ENCODE measurements at places on chromosomes 7 and 10. TPM values are rescaled to one million over a fixed set of nuclear protein-coding genes. Genes with fewer than 3 reads are reported as not detected.

- peak; percentile 86 for DNase-seq
Observed at GRCh38 chr7:100132697-100133151, 6.0 kb downstream of the MBLAC1 start.

- no peak for DNase-seq
Observed at GRCh38 chr10:69956741-69957230, 95.9 kb upstream of the MACROH2A2 start.

DNA sequence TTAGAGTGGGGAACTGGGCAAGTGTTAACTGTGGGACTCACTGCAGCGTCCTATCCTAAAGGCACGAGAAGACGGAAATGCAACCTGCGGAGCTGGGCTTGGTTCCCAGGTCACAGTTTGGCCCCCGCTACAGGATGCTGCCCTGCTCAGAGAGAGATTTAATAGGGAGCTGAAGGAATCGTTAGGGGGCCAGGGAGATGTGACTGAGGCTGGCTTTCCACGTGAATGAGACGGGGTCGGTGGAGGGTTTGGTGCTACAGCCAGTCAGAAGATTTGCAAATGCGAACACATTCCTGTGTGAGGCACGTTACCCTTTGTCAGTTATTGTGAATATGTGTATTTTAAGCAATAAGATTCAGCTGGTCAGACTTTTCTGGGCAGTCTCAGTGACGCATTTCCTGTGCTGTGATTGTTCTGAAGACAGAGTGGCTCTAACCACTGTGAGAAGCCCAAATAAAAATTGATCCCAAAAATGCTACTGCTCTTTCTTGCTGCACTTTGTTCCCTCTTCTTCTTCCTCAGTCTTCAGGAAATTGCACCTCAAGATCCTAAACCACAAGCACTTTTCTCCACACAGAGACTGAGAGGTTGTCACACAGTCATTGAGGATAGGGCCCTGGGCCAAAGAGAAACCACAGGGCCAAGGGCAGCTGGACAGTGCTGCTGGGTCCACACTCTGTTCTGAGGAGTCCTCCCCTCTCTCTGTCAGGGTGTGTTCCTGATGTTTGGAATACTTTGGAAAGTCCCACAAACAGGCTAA is 21.2 kb downstream of the CYP17A1 start:
- DNase-seq = no peak

DNA sequence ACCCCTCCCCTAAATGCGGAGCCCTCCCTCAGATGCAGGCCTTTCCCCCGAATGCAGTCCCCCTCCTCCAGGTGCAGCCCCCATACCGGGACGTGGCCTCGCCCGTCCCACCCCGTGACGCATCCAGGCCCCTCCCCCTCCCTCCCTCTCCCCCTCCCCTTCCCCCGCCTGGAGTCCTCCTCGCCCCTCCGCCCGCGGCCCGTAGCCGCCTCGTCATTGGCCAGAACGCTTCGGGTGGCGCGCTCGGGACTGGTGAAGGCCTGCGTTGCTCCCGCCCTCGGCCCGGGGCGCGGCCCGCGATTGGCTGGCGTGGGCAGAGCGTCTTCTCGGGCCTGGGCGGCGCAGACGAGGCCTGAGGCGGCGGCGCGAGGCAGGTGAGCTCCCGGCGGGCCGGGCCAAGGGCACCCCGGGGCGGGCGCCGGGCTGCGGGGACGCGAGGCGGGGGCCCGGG is 16.0 kb upstream of the SUN1 start:
- peak; percentile 98 for DNase-seq

DNA sequence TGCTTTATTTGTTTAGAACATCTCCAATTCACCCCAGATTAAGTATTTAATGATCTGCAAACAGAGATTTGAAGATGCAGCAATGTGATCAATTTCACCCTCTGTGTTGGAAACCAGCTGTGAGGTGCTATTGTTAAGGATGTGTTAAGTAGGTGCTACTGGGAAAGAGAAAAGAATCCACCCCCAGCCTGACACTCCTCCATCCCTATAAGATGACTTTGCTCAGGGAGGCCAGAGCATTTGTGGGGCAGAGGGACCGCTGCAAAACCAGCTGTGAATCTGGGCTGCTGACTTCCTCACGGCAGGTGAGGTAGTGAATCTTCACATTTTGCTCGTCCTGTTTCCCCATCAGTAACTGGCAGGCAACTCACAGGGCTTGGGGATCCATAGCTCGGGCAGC is 297.5 kb downstream of the GFRA1 start:
- DNase-seq = no peak

Gene STK17A
- polyA plus RNA-seq = 40.4 TPM

GRCh38 chr10:51654918-51655317 is 44.5 kb downstream of the CSTF2T start:
- no peak for DNase-seq

Measured in A549 (cell line).